ENCODE measurements at places on chromosomes 1 and 21.

DNA sequence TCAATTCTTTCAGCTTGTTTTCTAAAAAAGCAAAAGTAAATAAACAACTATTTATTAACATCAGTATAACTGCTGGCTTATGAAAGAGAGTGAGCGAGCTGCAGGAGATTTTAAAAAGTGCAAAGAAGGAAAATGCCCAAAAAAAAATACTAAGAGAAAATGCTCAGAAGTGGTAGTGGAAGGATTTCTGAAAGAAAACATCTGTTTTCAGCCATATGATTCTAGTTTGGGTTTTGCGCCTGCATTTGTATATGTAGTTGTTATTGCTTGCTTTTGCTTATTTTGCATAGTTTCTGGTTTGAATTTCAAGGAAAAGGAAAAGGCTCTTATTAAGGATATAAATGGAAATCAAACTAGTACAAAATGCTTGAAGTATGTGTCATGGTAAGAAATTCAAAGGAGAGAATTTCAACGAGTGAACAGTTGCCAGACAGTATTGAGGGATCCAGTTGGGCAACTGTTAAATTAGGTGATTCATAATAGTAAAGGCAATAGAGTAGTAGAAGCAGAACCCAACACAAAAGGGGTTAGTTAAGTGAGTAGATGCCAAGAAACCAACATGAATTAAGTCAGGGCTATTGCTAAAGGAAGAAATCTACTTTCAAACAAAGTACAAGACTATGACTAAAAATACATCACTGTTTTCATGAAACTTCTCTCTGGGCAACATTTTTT lies 1.2 kb downstream of the GBP5 start:
- DNase-seq: no peak

- no peak for DNase-seq
Measured at GRCh38 chr1:28085129-28085528, 3.3 kb downstream of the EYA3 start.

GRCh38 chr1:208043691-208044181 lies 132.8 kb upstream of the CD34 start:
- no peak for DNase-seq

- no peak for DNase-seq
Measured at GRCh38 chr1:214566158-214567104, 15.0 kb upstream of the PTPN14 start.

GRCh38 chr1:32716312-32717148 lies 14.0 kb upstream of the SYNC start:
- peak; percentile 41 for DNase-seq
